ENCODE measurements at places on chromosomes 1 and 21.

GRCh38 chr1:164635803-164636731, 77.1 kb downstream of the PBX1 start:
- no peak for DNase-seq

DNA sequence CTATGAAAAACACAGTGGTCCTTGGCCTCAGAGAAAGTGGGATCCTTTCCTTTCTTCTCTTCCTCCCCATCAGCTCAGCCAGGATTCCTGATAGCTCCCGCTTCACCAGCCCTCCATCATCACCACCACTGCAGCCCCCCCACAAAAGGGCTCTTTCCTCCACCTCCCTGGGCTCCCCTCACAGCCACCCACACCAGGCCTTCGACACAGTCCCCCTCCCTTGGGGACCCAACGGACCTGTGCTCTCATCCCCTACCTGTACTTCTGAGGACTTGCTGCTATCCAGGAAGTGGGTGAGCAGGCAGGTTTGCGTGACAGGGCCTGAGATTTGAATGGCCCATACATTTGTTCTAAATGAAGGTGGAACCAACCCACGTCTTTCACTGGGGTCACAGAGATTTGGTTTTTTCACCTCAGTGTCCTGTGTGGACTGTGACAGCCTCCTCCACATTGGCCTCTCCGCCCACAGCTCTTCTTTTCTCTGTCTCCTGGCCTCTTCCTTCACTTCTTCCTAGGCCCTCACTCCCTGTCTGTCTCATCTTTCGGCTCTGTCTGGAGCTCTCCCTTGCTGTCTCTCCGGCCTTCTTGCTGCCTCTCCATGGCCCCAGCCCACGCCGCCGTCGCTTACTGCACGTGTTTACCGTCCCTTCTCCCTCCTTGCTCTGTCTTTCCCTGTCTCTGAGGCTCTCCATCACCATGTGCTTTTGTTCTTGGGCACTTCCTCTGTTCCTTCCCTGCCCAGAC, 238.6 kb downstream of the FOXD2 start:
- no peak for DNase-seq

DNA sequence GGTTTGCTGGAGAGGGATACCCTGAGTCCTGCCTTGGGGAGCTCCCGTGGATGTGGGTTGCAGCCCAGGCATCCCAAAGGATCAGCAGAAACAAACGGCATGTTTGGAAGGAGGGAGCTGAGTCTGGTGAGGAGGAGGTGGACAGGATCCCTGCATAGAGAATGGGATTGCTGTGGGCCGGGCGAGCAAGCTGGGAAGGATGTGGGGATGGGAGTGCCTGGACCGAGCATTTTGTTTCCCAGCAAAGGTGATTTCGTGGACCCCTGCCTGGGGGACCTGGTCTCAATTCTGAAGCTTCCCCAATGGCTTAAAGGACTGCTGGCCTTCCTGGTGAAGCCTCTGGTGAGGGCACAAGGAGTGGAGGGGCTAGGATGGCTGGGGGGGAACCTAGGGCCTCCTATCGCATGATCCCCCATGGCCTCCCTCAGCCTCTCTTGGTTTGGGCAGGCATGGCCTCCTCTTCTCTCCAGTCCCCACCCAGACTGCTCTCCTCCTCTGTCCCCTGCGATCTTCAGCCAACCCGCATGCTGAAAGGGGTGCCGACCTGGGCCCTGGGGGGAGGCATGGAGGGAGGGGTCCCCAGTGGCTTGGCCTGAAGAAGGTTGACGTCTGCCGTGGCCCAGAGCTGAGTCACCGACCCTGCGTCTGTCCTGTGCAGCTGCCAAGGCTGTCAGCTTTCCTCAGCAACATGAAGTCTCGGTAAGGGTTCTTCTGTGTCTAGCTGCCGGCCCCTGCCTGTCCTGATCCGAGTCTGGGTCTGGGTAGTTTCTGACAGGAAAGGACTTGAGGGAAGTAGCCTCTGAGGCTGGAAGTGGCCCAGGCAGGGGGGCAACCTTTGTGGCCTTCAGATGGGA, 16.3 kb downstream of the FAAH start:
- no peak for DNase-seq

GRCh38 chr1:201542309-201543035, 3.5 kb downstream of the NAV1 start:
- DNase-seq = no peak

- DNase-seq = no peak
Observed at GRCh38 chr1:226126824-226127569, 59.5 kb downstream of the ACBD3 start.

- no peak for DNase-seq
Observed at GRCh38 chr1:108096089-108096488, 104.1 kb downstream of the SLC25A24 start.

DNA sequence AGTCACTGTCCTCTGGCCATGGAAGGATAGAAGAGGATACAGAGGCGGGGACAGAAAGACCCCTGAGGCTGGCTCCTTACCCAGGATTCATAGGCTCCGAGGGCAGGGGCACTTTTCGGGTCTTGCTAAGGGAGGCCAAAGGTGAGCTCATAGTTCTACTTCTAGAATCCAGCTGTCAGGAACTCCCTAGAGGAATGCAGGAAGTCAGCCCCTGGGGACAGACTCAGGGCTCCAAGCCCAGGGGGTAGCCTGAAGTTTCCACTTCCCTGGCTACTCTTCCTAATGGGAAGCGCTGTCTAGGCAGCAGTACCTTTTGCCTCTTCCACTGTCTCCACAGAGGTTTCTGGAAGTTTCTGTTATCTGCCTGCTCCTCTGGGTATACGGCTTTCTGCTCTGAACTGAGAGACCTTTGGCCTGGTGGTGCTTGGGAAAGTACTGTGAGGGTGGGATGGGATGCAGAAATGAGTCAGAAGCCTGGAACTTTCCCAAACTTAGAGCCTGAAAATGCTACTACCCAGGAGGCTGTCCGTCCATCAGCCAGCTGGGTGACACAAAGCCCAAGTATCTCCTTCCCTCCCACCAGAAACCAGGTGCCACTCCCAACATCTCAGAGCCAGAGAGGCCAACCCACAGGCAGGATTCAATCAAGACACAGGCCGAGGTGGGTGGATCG, 3.6 kb downstream of the UBXN11 start:
- DNase-seq = no peak
